ENCODE measurements at places on chromosomes 4 and X.

DNA sequence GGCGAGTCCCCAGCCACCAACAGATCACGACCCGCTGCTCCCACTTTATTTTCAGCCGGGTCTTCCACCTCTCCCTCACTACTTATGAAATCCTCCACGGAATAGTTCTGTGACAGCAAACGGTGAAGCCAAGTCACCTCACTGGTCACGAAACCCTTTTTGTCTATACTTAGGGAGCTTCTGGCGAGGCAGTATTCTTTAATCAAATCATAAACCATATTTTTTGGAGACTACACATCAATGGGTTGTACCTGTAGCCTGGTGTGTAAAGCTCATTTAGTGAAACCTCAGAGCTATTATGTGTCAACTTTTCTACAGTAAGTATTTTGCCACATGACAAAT lies 809 bp upstream of the H2AZ1 start:
- no peak for DNase-seq

GRCh38 chr4:84699001-84699671 lies 116.2 kb downstream of the CDS1 start:
- DNase-seq = no peak

DNA sequence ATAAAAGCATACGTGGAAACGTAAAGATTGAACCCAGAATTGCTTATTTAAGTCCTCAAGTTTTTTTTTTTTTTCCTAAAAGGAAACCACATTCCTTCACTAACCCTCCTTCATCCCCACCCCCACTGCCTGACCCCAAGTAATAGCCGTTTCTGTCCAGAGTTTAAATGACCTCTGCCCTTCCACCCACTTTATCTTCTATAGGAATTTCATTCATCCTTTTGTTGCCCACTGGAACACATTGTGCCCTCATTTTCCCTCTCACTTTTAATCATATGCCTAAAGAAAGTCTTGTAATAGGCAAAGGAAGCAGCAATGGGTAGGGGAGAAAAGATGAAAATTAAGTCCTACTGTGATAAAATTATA lies 62.7 kb downstream of the SH3RF1 start:
- no peak for DNase-seq

DNA sequence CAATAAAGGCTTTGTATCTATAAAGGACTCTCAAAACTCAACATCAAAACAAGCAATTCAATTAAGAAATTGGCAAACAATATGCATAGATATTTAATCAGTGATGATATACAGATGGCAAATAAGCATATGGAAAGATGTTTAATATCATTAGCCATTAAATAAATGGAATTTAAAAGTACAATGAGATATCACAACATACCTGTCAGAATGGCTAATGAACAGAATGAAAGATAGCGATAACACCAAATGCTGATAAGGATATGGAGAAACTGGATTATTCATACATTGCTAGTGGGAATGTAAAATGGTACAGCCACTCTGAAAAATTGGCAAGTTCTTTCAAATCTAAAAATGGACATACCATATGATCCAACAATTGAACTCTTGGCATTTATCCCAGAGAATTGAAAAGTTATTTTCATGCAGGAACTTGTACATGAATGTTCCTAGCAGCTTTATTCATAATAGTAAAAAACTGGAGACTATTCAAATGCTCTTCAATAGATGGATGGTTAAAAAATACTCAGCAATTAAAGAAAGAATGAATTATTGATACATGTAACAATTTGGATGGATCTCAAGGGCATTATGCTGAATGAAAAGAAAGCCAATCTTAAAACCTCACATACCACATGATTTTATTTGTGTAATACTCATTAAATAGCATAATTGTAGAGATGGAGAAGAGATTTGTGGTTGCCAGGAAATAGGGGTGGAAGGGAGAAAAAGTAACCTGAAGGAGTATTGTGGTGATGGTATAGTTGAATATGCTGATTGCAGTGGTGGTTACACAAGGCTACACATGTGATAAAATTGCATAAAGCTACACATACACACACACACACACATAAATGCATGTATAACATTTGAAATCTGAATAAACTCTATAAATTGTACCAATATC lies 45.9 kb upstream of the ALG13 start:
- DNase-seq = no peak

DNA sequence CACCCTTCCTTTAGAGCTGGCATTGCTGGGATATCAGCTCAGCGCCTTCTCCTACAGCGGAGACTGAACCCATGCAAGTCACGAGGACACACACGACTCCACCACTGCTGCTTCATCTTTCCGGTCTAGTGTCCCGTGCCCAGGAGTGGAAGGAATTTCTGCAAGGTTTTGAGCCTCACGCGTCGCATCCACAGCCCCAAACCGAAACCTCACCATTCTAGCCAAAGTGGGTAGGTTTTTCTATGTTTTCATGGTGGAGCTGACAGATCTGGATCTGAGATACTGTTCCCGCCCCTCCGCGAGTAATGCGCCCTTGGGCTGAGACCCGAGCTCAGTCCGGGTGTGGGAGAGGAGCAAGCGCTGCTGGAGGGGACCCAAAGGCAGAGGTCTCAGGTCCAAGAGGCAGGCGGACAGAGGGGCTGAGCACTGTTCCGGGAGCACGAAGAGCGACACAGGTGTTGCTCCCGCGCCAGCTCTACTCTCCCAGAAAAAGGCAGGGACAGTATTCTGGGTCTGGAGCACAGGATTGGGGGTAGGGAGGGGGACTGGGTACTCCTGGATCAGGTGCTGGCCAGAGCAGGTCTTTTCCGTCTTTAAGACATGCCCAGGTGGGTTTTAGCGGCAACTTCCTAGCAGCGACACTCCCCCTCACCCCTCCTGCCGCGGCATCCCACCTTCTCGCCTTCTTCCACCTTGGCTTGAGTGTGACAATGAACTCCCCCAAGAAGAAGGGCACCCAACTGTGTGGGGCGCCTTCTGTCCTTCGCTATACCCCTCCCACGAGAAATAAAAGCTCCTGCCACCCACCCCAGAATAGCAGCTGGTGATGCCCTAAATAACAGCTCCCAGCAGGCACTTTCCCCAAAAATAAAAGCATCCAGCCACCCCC lies 1.8 kb downstream of the EPHA5 start:
- DNase-seq = peak; percentile 3

GRCh38 chr4:4855301-4856070 lies 4.0 kb upstream of the MSX1 start:
- no peak for DNase-seq

- no peak for DNase-seq
Measured at GRCh38 chr4:183758758-183759447, 99.8 kb downstream of the TRAPPC11 start.

DNA sequence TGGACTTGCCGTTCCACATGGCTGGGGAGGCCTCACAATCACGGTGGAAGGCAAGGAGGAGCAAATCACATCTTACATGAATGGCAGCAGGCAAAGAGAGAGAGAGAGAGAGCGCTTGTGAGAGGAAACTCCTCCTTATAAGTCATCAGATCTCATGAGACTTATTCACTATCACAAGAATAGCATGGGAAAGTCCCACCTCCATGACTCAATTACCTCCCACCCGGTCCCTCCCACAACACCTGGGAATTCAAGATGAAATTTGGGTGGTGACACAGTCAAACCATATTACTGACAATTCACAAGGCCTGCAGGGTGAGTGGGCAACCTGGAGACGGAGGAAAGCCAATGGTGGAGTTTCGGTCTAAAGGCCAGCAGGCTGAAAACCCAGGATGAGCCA lies 394.3 kb upstream of the TRAM1L1 start:
- no peak for DNase-seq

DNA sequence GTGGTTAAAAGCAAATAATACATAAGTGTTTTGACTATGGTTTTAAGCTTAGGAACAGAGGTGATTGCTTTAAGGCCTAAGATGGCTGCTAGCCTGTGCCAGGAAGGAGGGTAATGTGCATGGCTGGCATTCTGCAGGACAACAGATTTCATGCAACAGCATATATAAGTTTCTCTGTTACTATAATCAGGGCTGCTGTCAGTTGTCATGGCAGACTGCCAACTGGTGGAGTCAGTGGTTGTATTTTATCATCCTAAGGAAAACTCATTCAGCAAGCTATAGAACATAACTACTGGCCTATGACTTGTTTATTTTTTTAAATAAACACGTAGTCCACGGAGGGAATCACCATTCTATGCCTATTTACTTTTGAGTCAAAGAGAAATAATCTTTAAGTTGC lies 77.7 kb upstream of the DCAF8L1 start:
- DNase-seq = no peak

DNA sequence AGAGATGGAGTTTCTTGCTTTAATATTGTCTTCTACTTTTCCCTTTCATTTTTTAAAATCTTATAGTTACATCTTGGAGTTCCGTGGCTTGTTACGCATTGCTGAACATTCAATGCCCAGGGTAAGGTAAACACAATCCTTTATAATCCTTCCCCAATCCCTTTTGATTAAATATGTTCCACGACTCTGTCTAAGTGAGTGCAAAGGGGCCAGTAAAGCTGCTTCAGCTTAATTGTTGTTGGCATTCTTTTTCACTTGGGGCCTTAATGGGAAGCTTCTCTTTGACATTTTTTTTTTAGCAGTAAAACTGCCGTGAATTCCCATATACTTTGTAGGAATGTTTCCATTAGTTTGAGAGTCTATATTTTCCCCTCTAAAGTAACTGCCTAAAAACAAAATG lies 1028.1 kb downstream of the C4orf33 start:
- DNase-seq = peak; percentile 1

DNA sequence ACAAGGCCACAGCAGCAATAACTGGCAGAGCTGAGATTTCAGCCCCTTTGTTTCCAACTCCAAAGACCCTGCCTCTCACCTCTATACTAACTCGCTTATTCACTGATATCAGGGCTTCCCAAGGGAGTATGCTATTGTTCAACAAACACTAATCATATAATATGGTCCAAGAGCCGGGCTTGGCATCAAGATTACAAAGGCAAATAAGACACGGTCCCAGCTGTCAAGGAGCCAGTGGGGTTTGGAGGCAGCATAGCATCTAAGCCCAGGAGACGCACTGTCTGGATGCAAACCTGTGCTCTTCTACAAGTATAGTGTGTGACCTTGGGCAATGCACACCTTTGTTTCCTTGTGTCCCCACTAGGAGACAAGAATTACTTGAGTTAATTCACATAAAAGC lies 28.7 kb downstream of the PAPSS1 start:
- no peak for DNase-seq
